ENCODE measurements at places on chromosomes 2 and 18.

- no peak for DNase-seq
Observed at GRCh38 chr2:84631985-84632384, 115.7 kb downstream of the DNAH6 start.

GRCh38 chr2:88100489-88100858 is 27.4 kb downstream of the FABP1 start:
- DNase-seq: no peak

DNA sequence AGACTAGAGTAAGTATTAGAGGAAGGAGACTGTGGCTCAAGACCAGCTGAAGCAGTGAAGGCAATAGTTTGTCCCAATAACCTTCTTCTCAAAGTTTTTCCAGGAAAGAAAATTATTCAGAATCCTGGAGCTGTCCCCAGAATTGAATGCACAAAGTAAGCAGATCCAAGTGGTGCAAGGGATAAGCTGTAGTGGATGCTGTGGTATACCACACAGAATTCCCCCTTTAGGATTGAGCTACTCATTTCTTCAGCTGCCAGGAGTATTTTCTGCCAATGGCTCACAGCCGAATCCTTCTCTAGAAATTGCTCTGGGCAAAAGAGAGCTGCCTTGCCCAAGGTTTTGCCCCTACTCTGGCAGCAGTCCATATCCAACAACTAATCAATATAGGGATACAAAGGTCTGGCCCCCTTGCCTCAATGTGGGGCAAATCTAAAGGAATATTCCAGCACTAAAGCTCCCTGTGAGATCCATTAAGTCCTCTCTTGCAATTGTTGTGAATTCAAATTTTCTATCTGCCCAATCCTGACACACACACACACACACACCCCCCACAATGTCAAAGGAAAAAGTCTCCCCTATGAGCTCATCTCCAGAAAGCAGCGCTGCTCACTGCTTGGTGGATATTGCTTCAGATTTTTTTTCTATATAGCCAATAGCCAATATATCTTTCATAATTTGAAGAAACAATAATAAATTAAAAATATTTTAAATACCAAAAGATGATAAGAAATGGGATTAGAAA is 18.4 kb upstream of the TCF7L1 start:
- DNase-seq: no peak

DNA sequence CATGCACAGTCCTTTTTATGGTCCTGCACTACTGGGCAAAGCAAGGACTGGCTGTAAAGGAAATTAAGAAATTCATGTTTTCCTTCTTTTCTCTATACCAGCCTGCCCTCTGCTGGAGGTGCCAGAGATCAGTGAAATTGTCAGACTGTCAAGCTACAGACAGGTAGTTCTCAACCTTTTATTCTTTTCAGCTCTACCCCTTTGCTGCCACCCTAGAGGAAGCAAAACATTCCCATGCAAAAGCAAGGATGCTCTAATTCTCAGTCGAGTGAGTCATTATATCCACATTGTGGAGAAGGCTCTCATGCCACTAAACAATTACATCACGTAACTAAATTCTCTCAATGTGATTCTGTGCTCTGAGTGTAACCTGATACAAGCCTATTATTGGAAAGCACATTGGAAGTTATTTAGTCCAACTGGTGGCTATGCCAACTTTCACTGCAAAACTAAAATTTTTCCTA is 25.0 kb upstream of the RAPGEF4 start:
- no peak for DNase-seq

- no peak for DNase-seq
Observed at GRCh38 chr2:132667706-132668105, 2.3 kb downstream of the LYPD1 start.

DNA sequence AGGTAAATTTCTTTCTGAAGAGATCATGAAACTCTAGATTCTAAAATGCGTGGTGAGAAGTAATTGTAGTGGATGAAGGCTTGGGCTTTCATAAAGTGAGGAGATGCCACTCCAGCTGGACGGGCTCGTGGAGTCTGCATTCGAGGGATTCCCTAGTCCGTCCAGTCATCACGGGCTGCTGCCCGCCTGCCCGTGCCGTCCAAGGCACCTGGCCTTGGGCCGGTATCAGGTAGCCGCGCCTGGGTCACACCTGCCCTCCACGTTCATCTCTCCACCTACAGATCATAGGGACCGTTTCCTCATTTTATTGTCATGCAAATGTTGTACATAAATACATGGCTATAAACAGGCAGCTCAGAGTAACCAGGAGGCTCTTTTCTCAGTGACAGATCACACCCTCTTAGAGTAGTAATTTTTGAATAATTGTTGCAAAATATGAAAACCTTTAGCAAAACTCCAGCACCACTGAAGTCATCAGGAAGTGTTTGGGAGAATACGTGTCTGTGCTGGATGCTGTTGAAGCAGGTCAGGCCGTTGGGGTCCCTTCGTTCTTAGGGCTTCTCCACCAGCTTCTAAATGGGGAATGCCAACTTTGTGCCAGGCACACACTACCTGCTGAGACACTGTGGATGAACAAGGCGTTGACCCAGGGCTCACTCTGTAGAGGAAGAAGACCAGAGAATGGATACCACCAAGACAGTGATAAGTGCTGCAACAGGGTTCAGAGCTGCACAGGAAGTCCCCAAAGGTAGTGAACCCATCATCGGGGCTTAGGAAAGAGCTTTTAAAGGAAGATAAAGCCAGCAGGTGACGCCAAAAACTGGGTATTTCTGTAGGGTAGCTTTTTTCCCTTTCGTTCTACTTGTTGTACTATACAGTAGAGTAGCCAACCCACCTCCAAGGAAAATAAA is 112.5 kb downstream of the FAM210A start:
- no peak for DNase-seq

GRCh38 chr2:74532222-74532621 is 2.5 kb downstream of the HTRA2 start:
- no peak for DNase-seq

DNA sequence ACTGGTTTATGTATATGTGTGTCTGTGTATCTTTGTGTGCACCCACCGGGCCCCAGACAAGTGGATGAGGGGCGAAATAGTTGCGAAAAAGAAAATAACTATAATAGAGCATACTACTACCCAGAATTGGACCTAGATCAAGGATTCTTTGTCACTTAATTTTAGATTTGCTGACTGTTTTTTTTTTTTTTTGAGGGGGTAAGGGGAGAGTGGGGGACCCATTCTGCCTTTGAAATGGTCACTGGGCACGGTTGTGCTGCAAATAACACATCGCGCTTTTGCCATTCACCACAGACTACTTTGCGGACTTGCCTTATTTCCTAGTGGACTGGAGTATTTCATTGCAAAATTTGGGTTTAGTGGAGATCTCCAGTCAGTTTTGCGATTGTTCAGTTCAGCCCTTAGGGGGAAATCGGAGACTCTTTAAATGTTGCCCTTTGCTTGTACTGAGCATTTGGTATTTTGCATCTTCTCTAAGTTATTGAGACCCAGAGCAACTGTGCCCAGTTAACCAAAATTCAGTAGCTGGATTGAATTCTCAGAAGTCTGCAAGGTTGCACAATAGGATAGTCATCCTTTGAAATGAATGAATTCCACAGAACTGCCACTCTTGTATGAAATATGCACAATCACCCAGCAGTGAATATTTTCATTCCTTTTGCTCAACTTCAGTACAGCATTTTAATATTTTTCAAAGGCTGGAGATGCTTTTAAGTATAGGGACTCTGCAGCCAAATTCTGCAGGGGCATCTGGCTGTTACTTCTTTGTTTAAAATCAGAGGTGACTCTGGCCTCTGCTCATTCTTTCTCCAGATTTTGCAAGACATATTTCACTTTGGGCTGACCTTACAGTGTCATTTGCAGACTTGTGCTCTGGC is 2.9 kb downstream of the TRIB2 start:
- DNase-seq: no peak

DNA sequence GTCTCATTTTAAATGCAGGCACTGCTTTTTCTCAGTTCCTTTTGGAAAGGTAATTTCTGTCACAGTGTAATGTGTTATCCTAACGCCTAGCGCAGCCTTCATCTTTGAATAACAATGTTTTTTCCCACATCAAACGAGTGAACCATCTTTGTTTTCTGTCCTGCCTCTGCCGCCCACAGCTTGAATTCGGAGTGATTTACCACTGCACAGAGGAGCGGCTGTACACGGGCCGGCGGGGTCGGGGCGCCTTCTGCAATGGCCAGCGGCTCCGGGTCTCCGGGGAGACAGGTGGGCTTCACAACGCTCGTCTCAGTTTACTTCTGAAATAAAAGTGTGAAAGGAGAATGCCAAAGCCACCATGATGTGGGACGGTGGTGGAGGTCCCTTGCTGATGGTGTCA is 32.8 kb downstream of the IMPA2 start:
- DNase-seq: no peak

- no peak for DNase-seq
Observed at GRCh38 chr18:3593381-3593903, 143.5 kb downstream of the TGIF1 start.

- DNase-seq: no peak
Observed at GRCh38 chr2:142843731-142844130, 33.7 kb upstream of the KYNU start.

DNA sequence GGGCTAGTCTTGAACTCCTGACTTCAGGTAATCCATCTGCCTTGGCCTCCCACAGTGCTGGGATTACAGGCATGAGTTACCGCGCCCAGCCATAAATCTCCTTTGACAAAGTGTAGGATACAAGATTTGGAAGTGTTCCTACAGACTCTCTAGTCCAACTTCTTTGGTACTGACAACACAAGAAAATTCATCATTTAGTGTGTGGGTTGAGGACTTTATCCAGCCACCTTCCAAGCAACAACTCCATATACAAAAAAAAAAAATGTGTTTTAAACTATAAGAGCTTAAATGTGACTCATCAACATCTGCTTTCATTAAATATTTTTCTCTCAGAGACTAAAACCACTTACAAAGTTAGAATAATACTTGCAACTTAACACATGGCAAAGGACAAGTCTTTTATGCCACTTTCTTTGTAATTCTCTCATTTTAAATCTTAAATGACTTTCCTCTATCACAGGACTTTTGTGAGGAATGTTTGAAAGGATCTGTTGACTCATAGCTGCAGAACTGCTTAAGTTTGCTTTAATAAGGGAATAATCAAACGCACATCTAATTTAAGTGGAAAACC is 46.2 kb upstream of the ITGAV start:
- DNase-seq: no peak

DNA sequence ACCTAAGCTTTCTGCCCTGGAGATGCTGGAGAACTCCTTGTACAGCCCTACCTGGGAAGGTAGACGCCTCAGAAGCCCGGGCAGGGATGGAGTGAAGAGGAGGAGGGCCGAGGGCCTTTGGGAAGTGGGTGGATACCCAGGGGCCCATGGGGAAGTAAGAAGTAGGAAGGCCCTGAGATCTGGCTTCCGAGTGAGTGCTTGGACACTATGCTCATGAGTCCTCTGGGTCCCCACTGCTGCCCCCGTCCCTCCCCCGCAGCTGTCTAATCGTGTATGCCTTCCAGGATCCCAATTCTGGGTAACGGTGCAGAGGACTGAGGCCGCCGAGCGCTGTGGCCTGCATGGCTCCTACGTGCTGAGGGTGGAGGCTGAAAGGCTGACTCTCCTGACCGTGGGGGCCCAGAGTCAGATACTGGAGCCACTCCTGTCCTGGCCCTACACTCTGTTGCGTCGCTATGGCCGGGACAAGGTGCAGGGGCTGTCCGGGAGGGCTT is 1.1 kb downstream of the DOK1 start:
- no peak for DNase-seq

Measured in cortex of kidney (tissue), 1 donor.